Neural progenitor cell (in vitro differentiated cells): ENCODE measurements at places on chromosomes 1 and 21. TPM values are rescaled to one million over a fixed set of nuclear protein-coding genes. Genes with fewer than 3 reads are reported as not detected.

- DNase-seq, result no peak
Observed at GRCh38 chr1:198775606-198776005, 136.8 kb downstream of the PTPRC start.

CD48 gene
- not detected in 2 replicates for total RNA-seq

PDPN gene
- total RNA-seq, result 2.2 and 3.4 TPM in 2 replicates

DNA sequence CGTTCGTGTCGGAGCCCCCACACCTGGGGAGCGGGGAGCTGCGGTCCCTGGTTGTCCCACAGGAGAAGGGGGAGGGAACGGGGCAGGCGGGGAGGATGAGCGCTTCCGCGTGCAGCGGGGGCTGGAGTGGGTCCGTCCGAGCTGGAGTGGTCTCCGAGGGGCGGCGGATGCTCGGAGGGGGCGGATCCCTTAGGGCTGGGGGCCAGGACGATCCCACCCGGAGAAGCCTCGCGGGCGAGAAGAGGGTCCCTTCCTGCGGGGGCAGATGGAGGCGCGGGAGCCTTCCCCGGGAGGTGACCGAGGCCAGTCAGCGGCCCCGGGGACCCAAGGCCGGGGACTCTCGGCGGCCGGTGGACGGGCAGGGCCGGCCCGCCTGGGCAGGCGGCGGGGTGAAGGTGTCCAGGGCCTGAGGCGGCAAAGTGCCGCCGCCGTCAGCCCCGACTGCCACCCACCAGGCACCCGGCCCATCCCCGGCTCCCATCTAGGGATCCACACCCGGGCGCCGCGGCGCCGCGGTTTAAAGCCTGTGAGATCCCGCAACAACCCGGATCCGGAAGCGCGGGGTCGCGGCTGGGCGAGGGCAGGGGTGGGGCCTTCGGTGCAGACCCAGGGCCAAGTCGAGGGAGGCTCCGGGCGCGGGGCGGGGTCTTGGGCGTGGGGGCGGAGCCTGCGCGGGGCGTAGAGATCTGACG, 5.3 kb upstream of the CCDC27 start:
- peak; percentile 90 for DNase-seq

DNA sequence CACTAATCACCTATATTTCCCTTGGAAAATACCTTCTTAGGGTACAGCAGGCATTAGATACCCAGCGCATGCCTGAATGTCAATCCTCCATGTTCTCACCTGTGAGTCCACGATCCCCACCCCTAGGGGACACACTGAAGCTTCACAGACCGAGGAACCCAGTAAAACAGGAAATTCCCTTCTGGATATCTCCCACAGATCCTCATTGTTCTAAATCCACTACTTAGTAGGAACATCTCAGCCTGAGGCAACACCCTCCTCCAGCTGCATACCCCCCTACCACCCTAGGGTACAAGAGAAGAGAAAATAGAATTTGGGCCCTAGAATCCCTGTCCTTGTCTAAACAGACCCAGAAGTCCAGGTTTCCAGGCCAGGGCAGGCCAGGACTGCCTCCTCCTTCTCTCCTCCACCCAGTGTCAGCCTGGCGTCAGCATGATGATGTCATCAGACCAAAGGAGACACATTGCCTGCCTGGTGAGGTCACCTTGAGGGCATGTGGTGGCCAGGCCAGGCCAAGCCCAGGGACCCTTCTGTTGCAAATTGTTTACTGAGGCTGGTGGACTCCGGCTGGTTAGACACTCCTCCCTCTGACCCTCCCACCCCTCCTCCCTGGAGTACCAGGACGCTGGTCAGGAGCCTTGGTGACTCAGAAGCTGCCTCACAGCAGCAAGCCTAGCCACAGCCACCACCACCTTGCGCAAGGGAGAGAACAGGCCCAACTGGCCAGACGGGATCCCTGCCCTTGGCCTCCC, 6.2 kb downstream of the NECTIN4 start:
- DNase-seq, result no peak

- DNase-seq, result no peak
Observed at GRCh38 chr1:27967884-27968466, 8.2 kb downstream of the XKR8 start.
